ENCODE measurements at places on chromosomes 6 and 20.

GRCh38 chr6:123329337-123329736 is 307.4 kb downstream of the TRDN start:
- DNase-seq = no peak

- DNase-seq = no peak
Measured at GRCh38 chr20:9397928-9398327, 116.5 kb upstream of the LAMP5 start.

- no peak for DNase-seq
Measured at GRCh38 chr20:57659517-57660180, 39.4 kb upstream of the ZBP1 start.

- no peak for DNase-seq
Measured at GRCh38 chr20:41715526-41715925, 97.3 kb upstream of the CHD6 start.

GRCh38 chr20:22159276-22159675 is 425.1 kb downstream of the FOXA2 start:
- no peak for DNase-seq

DNA sequence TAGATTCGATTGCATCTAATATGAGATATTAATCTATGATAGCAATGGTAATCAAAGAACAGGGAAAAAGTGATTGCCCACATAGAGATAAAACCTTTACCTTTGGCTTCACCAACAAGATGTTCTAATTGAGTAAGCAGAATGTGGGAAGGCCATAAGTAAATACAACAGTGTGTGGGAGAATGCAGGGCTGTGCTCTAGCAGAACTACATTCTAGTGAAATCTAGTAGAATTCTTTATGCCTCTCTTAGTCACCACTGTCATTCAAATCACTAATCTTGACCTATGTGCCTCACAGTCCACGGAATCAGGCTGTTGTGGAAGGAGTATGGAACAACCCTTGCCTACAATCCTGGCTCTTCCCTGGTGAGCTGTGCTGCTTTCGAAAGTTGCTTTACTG is 30.4 kb upstream of the MCM9 start:
- DNase-seq = no peak

- DNase-seq = no peak
Measured at GRCh38 chr6:27839626-27840475, 72.3 kb downstream of the OR2B2 start.

- no peak for DNase-seq
Measured at GRCh38 chr6:145656128-145656527, 79.2 kb downstream of the EPM2A start.

GRCh38 chr6:99219788-99220187 is 129.7 kb downstream of the FAXC start:
- no peak for DNase-seq

GRCh38 chr6:79377888-79378348 is 143.4 kb upstream of the HMGN3 start:
- DNase-seq = no peak

GRCh38 chr20:47578543-47578942 is 76.9 kb downstream of the NCOA3 start:
- DNase-seq = no peak

DNA sequence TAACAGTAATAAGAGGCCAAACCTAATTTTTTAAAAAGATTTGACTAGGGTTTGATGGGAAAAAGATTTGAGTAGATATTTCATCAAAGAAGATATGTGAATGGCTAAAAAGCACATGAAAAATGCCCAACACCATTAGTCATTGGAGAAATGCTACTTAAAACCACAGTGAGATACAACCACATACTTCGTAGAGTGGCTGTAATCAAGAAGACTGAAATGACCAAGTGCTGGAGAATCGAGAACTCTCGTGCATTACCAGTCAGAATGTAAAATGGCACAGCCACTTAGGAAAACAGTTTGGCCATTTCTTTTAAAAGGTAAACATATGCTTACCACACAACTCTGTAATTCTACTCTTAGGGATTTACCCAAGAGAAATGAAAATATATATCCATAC is 175.5 kb downstream of the EYA2 start:
- no peak for DNase-seq

DNA sequence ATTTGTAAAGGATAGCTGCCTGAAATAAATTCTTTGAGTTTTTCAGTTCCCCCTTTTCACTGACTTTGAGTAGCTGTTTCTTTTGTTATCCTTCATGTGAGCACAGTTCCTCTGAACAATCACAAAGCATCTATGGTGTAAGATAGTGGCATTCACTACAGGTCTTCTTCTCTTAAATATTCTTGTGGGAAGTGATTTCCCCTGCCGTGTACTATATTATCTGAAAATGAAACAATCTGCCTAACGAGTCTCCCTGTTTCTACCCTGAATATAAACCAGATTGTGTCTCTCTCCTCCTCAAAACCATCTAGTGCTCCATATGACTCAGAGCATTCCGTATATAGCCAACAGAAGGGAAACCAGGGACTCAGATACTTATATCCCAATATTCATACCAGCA is 380.1 kb upstream of the SOX4 start:
- no peak for DNase-seq

DNA sequence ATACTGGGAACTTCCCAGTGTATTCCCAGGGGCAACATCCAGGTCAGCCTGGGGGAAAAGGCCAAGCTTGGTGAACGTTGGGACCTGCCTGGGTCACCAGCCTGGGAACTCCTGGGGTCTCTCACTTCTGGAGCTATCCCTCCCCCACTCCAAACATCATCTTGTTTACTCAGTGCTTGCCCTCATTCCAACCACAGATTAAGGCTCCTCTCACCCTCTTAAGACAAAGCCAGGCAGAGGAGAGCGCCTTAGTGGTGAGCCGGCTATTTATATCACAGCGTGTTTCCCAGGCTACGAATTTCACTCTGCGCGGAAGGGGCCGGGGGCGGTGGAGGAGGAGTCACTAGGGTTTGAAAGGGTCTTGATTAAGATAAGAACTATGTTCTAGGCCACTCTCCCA is 12.1 kb downstream of the PRPH2 start:
- DNase-seq = no peak

DNA sequence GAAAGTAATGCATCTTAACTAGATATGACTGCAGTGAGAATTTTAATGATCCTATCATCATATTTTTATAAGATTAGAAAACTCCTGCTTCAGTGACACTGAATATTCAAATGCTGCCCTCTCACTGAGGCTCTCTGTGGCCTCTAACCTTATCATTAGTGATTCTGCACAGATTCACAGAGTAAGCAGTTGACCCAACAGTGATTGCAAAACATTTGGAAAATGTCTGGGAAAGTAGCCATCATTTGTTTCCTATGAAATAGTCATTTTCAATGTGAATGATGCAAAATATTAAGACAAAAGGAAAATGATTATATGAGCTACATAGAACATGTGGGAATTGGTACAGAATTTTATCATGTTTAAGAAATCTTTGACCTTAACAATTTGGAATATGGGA is 210.3 kb downstream of the TBX18 start:
- no peak for DNase-seq

DNA sequence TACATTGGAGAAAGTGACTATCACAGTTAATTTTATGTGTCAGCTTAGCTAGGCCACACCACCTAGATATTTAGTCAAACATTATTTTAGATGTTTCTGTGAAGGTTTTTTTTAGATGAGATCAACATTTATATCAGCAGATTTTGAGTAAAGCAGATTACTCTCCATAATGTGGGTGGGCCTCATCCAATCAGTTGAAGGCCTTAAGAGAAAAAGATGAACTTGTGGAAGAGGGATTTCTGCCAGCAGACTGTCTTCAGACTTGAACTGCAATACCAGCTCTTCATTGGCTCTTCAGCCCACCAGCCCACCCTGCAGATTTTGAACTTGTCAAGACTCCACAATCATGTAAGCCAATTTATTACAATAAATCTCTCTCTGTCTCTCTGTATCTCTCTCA is 25.1 kb upstream of the FBXO30 start:
- DNase-seq = no peak

DNA sequence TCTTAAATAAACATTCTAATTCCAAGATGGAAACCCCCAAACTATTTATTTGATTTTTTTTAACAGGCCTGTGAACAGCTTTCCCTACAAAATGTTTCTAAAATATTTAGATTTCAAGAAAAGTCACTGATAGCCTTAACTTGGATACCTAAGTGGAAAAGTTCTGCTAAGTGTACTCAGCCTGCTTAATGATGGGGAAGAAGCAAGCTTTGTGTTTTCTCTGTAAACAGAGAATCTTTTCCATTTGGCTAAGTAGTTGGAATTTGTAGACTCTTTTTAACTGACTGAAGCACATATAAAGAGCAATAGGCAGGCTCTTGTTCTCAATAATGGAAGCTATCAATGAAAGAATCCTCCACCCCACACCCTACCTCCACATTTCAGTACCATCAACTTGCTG is 108.2 kb downstream of the KIF6 start:
- no peak for DNase-seq

- DNase-seq = no peak
Measured at GRCh38 chr6:68632734-68633133, 2.3 kb upstream of the ADGRB3 start.

DNA sequence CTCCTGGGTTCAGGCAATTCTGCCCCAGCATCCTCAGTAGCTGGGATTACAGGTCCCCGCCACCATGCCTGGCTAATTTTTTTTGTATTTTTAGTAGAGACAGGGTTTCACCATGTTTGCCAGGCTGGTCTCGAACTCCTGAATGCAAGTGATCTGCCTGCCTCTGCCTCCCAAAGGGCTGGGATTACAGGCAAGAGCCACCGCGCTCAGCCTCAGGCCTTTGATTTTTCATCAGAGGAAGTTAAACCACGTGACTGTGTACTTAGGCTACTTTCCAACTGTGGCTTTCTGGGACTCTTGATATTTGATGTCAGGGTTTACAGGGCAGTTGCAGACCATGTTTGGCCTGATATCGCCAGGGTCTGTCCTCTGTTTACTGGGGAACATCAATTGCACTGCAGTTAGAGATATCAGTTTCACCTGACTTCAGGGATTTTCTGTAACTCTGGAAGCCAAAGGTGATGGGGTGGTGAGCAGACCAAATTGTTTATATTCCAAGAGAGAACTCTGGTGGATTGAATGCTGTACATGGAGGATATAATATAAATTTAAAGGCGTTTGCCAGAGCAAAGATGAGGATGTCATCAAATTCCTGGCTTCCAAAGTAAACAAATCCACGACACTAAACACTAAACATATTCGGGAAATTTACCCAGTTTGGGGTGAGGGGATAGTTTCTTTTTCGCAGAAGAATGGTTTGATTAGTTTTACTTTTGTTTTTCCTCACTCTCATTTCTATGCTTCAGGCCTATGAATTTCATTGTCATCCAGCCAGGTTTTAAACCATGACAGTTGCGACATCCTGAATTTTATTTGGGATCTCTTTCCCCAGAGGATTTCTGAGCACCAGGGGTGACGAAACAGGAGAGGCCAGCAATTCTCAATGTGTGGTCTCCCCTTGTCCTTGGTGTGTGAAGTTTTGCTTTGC is 4.2 kb downstream of the PSMF1 start:
- no peak for DNase-seq

GRCh38 chr6:138196122-138196738 is 22.1 kb downstream of the PBOV1 start:
- DNase-seq = no peak

GRCh38 chr20:62771396-62772102 is 24.7 kb upstream of the MRGBP start:
- DNase-seq = no peak

DNA sequence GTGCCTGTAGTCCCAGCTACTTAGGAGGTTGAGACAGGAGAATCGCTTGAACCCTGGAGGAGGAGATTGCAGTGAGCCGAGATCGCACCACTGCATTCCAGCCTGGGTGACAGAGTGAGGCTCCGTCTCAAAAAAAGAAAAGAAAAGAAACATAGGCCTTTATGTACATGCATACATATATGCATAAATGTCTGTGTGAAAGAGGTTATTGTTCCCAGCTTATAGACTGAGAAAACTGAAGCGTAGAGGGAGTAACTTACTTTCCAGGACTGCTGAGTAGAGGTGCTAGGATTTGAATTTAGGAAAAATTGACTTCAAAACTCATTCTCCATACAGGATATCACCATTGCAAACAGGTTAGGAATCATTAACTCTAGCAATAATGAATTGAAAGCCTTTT is 32.0 kb downstream of the CTNNBL1 start:
- no peak for DNase-seq

GRCh38 chr20:37457921-37458320 is 63.1 kb upstream of the NNAT start:
- DNase-seq = no peak

DNA sequence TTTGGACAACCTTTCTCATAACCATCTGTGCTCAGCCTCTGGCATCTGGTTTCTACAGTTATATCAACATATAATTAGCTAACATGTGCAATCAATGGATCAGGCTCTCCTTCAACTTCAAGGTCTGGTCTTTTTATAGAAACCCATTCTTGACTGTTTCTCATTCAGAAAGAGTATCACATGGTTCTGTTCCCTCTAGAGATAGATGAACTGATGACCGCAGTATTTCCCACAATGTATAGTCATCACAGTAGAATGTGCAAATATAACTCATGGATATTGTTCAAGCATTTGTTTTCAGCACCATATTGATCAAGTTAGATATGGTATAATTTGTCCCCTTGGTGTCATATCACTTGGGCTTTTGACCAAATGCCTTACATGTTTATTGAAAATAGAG is 656.2 kb downstream of the FRK start:
- no peak for DNase-seq
